SW 1271 (cell line): ENCODE measurements at places on chromosomes 3 and 15.

- no peak for DNase-seq
Measured at GRCh38 chr3:35528728-35529127, 110.6 kb upstream of the ARPP21 start.

DNA sequence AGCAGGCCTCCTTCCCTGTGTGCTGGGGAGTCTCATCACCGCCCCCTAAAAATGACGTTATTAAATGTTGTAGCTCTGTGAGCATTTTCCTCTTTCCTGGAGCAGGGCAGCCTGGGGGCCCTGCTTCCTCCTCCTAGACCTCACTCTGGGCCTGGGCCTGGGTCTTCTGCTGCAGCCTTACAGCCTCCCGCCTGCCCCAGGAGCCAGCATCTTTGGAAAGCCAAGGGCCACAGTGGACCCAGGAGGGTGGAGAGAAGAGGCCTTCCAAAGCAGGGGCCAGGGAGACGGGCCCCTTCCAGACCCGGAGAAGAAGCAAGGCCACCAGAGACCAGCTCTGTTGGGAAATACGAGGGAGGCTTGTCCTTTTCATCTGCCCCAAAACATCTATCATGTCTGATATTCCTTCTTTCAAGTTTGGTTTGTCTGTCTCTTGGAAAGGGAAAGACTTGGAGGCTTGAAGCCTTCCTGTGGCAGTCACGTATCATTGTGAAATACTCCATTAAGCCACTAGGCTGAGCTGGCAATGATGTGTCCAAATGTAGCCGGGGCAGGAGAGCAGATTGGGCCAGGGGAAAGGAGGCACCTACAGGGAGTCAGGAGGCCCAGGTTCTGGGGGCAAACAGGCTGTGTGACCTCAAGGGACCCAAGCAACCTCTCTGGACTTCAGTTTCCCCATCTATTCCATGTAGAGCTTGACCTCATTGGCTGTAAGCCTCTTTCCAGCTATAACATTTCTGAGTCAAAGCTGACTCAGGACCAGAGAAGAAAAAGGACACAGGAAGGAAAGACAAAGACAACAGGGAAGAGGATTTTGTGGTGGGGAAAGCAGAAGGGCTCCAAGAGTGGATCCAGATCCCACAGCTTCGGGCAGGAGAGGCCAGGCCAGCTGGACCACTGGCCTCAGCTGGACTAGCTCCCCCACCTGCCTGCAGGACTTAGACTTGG is 31.1 kb downstream of the CYP11A1 start:
- DNase-seq: no peak

GRCh38 chr15:63025460-63025859 is 17.1 kb upstream of the TPM1 start:
- DNase-seq: no peak

DNA sequence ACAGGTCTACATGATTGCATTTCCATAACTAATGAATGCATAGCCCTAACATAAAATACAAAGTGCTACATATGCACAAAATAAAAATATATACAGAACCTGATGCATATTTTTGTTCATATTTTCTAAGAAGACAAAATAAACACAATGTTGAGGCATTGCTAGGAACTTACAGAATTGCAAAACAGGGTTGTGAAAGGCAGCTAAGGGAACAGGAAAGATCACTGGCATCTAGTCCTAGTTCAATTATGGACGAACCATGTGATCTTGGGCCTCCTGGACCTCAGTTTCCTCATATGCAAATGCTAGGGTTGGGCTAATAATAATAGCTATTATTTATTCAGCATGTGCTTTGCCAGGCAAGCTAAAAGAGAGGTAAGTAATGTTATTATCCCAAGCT is 15.5 kb upstream of the NCEH1 start:
- DNase-seq: no peak

GRCh38 chr3:172065527-172065926 is 26.1 kb downstream of the FNDC3B start:
- no peak for DNase-seq

- no peak for DNase-seq
Measured at GRCh38 chr3:160023476-160023875, 34.8 kb downstream of the IL12A start.

DNA sequence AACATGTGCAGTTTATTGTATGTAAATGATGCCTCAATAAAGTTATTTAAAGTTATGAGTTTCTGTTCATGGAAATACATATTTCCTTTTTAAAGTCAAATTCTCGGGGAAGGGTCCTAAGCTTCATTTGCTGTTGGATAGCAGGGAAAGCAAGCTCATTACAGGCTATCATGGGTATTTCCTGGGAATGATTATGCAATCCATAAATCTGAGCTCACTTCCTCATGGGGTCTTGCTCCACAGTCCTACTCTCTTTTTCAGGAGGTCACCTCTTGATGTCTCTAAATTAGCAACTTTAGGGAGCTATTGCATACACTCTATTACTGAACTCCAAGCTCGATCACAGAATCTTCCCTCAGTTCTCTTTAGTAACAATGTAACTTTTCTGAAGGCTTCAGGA is 69.9 kb upstream of the TP63 start:
- DNase-seq: no peak

- DNase-seq: no peak
Measured at GRCh38 chr3:109213321-109213720, 76.8 kb downstream of the C3orf85 start.

- DNase-seq: no peak
Measured at GRCh38 chr3:197149528-197149927, 119.9 kb upstream of the MELTF start.

DNA sequence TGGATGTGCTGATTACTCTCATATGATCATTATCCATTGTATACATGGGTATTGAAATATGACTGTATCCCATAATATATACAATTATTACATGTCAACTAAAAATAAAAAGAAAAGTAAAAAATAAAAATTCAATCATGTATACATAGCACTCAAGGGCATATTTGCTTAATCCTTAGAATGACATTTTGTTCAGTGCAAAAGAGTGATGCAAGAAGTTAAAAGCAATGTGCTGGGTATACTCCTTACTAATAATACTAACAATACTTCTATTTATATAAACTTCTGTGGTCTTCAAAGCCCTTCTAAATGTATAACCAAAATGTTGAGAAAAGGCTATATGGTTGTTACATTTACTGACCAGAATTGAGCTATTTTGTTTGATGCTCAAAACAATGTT is 23.2 kb upstream of the TM4SF1 start:
- DNase-seq: no peak

- no peak for DNase-seq
Measured at GRCh38 chr3:43153216-43154083, 47.6 kb upstream of the POMGNT2 start.

- no peak for DNase-seq
Measured at GRCh38 chr3:188842639-188843038, 329.1 kb upstream of the TPRG1 start.

DNA sequence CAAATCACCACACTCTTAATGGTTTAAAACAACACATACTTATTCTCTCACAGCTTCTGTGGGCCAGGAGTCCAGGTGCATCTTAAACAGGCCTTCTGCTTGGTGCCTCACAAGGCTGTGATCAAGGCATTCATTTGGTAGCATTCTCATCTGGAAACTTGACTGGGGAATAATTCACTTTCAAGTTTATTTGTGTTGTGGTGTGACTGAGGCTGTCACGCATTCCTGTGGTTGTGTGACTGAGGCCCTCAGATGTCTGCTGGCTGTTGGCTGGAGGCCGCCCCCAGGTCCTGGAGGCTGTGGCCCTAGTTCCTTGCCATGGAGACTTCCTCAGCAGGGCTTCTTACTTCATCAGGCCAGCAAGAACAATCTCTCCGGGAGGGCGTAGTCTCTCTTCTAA is 16.9 kb upstream of the FAM3D start:
- DNase-seq: no peak

GRCh38 chr3:111735243-111735758 is 123.8 kb upstream of the PHLDB2 start:
- peak; percentile 85 for DNase-seq

GRCh38 chr3:172029425-172030098 is 9.8 kb upstream of the FNDC3B start:
- DNase-seq: no peak

GRCh38 chr3:77191640-77192039 is 151.7 kb downstream of the ROBO2 start:
- DNase-seq: no peak

DNA sequence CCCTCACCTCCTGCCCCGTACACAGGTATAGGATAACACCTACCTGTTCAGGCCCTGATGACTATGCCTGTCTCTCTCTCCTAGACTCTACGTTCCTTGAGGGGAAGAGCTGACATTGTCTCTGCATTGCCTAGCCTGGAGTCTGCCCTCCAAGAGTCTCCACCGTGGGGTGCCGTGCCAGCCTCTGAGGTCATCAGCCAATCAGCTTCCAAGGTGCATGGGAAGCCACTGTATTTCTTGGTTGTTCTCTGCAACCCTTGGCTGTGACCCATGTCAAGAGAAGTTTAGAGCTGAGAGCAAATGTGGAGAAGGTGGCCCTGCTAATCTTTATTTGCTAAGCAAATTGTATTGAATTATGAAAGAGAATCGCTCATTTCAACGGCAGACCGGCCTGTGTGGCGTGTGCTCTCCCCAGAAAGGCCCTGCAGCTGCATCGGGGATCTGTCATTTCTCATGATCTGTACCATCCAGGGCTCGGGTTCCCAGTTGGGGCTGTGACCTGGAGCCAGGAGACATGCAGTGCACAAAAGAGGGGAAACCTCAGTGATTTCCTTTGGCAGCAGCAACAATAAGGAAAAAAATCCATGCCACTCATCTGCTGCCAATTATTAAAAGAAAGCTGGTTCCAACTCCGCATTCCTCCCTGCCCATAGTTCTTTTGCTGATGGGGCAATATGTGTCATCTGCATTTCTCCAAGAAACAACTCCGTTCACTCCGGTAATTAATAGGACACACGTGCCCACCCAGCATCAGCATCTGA is 182.2 kb downstream of the MEGF11 start:
- no peak for DNase-seq

DNA sequence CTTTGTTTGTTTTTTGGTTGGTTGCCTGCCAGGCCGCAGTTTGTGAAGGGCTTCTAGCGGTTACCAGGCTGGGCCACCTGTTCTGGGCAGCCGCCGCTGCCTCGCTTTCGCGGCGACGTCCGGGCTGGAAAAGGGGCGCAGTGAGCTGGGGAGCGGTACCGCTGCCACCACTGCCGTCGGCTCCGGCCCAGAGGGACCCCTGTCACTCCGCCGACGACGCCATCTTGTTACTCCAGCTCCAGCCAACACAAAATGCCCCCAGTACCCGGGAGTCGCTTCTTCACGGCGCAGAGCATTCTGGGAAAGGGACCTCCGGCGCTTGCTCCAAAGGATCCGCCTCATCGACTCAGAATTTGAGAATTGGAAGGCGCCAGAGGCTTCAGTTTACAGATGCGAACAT is 238.8 kb downstream of the CDIN1 start:
- no peak for DNase-seq

- DNase-seq: no peak
Measured at GRCh38 chr3:47012342-47013230, 33.1 kb downstream of the NBEAL2 start.

- peak; percentile 76 for DNase-seq
Measured at GRCh38 chr3:141894524-141895176, 18.2 kb downstream of the ATP1B3 start.

GRCh38 chr15:89751748-89752147 is 699 bp upstream of the MESP1 start:
- DNase-seq: no peak

- peak; percentile 12 for DNase-seq
Measured at GRCh38 chr3:38707730-38708129, 58.2 kb upstream of the SCN5A start.

DNA sequence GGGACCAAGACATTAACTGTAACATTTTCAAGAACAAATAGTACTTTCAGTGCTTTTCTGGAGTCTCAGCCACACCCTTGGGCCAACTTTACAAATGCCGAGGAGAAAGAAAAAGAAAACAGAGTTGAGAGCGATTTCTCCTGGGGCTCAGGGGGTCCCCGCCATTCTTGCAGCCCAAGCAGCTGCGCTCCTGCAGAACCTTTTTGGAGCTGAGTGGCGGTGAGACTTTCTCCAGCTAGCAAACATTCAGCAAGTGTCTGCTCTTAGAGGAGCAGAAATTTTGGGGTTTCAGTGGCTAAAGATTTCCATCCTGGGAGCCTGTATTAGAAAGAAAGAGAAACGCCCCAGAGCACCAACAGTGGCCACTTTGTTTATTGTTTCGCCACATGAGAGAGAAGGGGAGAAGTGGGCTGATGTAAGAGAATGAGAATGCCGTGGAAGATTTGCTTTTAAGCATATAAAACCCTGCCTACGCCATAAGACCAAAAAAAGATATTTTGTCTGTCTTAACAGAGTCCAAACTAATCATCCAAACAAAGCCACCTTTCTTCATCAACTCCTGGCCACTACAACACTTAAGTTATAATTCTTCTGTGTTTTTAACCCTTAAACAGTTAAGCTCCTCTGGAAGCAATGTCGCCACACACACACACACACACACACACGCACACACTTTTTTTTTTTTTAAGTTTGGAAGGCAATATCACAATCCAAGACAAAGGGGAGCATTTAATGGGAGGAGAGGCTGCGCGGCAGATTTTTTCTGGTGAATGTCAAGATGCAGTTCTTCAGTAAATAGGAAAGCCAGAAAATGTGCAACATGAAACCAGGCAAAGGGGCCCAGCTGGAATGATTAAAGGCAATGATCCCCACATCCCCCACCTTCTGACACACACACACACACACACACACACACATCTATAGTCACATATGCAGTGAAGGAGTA is 19.2 kb downstream of the EID1 start:
- no peak for DNase-seq

GRCh38 chr3:176490357-176490756 is 706.9 kb downstream of the TBL1XR1 start:
- DNase-seq: no peak

DNA sequence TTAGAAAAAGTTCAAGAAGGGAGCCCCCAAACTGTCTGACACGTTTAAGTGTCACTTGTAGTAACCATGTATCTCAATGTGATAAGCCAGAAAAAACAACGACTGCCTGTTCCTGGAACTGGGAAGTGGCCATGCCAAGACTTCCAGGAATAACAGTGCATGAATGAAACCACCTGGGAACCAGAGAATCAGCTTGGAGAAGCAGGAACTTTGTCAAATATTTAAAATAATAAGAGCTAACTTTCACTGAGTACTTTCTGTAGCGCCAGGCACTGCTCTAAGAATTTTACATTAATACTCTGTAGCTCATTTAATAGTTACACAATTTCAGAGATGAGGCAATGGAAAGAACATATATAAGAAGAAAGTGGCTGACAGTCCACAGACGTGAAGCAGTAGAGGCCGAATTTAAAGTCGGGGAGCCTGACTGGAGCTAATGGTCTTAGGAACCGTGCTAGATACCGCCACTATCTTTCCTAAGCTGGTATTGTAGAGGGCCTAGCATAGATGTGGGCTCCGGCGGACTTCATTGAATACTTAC is 876 bp downstream of the PLSCR1 start:
- DNase-seq: no peak

- no peak for DNase-seq
Measured at GRCh38 chr15:101390462-101390861, 95.4 kb upstream of the SNRPA1 start.

GRCh38 chr3:81013360-81013759 is 748.1 kb downstream of the GBE1 start:
- no peak for DNase-seq

DNA sequence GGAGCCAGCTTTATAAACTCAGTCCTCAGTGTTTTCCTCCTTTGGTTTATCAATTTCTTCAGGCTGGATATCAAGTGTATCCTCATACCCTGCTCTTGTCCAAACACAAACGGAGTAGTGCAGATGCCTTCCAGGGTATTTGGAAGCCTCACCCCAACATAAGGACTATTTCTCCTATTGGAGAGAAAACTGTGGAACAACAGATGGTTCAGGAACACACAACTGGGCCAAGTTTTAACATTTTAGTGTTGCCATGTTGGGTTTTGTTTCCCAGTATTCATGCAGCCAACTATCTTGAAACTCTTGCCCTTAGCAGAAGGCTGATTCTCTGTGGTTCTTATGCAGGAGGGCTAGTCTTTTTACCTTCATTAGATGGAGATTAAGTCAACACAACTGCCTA is 398.1 kb downstream of the GABRB3 start:
- DNase-seq: no peak
